ENCODE measurements at places on chromosomes 4 and X.

GRCh38 chr4:14184265-14184664 is 556.7 kb upstream of the BOD1L1 start:
- DNase-seq: no peak

DNA sequence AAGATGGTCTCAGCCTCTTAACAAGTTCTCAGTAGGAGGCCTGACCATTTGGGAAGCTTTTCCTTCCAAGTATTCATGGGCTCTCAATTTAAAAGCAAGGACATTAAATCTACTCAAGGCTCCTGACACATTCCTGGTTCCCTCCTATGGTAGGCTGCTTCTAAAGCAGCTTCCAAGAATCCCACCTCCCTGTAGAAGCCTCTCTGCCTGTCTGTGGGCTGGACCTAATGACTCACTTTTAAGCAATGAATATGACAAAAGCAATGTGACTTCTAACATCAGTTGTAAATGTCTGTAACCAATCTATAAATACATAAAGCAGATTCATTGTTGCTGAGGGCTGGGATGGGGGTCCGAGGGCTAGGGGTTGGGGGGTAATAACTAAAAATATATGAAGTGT is 99.5 kb upstream of the FAM9B start:
- no peak for DNase-seq

DNA sequence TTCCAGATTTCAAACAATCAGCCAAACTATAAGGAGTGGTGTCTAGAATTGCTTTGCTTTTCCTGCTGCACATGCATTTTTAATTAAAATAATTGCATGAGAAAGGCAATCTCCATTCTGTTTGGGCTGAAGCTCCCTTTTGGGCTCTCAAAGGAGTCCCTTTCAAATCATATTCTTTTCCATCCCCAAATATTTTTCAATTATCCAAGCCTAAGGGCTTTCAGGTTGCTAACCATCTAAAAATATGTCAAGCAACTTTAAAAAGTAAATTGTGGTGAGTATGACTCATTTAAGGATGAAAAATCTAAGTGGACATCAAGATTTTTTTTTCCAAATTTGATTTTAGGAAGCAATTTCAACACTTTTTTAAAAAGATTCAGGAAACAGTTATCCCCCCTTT is 28.4 kb downstream of the PIR start:
- no peak for DNase-seq

DNA sequence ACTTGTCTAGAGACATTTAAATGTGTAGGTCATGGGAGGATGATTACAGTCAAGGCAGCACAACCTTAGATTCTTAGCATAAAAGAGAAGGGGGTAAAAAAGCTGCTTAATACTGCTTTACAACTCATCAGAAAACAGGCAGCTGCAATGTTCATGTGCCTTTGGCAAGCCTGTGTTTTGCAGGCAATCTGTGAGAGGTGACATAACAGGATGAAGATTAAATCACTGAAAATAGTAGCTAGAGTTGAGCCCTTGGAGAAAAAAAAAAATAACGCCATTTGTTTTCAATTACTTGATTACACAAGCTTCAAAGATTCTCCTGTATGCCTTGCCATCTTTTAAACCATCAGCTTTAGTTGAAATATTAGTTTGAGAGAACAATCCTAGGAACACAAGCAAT is 847.6 kb upstream of the LCORL start:
- DNase-seq: no peak

DNA sequence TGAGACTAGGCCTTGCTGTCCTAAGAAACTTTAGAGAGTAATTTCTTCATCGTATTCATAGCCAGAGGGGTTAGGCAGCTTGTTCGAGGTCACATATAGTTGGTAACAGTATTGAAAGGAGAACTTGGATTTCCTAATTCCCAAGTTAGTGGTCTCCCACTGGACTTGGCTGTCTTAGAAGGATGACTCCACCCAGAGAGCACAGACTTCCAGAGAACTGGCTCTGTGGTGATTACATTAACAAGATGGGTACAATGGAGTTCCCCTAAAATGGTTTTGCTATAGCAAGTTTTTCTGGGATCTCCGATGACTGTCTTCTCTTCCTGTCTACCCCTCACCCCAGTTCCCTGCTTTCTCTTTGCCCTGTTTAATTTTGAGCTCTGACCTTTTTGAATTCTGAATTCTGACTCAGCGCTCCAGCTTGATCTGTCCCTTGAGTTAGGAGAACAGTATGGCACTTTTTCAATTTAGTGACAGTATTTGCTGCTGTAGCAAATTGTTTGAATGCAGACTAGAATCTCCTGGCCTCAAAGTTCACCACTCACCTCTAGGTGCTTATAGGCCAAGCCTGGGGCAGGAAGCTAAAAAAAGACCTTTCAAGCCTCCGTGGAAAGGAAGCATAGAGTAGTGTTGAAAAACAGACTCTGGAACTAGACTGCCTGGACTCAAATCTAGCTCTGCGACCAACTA is 6.9 kb downstream of the MSN start:
- no peak for DNase-seq

GRCh38 chr4:4803912-4804296 is 55.6 kb upstream of the MSX1 start:
- DNase-seq: no peak

DNA sequence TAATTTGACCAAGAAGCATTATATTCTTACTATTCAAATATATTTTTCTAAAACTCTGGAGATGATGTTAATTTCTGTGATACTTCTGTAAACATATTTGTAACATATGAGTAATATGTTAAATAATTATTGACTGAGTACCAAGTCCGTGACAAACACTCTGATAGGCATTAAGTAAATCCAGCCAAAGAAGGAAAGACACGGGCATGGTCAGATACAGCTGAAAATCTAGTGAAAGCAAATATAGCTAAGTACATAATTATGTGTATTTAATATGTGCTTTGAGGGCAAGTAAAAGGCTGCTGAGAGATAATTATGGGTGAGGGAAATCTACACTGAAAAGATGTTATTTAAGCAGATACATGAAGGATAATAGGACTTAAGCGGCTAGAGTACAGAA is 1263.6 kb upstream of the ADGRL3 start:
- DNase-seq: no peak

- no peak for DNase-seq
Measured at GRCh38 chr4:174808836-174809235, 20.2 kb downstream of the GLRA3 start.

GRCh38 chrX:18294893-18295292 is 59.6 kb downstream of the SCML2 start:
- no peak for DNase-seq

GRCh38 chrX:136629084-136629750 is 18.7 kb upstream of the CD40LG start:
- no peak for DNase-seq

GRCh38 chr4:106868381-106869035 is 167.6 kb downstream of the DKK2 start:
- DNase-seq: no peak

- no peak for DNase-seq
Measured at GRCh38 chr4:98838977-98839618, 89.8 kb downstream of the EIF4E start.

DNA sequence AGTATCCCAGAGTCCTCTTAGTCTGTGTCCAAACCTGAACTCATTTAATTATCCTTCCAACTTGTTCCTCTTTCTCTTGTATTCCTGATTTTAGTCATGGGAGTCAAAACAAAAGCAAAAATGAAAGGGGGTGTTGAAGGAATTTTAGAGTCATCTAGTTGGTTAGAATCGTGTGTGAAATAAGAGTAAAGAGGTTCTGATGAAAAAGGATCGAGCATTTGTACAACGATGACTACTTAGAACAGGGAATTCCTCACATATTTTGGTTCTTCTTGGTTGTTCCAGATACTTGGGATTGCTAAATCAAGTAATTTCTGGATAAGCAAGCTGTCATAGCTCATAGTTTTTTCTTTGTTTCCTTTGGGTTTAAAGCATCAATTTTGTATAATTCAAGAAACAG is 194.4 kb downstream of the BCOR start:
- DNase-seq: no peak
